ENCODE measurements at places on chromosomes 7 and 10.
A peak's percentile ranks its signal among the peaks of the same experiment; 100 is the strongest.

DNA sequence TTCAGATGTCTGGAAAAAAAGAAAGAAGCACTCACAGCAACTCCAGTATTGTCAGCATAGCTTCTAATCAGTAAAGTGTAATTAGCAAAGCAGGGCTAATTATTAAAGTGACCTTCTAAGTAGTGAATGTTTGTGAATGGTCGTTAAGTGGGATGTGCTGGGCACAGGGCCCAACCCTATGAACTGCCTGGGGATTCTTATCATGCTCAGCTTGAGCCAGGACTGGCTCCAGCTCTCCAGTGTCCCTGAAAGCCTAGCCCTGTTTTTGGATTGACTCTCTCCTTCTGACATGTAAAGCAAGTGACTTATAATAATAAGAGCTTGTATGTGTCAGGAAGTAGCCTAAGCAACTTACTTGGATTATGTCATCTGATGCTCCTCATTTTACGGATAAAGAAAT, 9.5 kb upstream of the TBX20 start:
- DNase-seq, result no peak

DNA sequence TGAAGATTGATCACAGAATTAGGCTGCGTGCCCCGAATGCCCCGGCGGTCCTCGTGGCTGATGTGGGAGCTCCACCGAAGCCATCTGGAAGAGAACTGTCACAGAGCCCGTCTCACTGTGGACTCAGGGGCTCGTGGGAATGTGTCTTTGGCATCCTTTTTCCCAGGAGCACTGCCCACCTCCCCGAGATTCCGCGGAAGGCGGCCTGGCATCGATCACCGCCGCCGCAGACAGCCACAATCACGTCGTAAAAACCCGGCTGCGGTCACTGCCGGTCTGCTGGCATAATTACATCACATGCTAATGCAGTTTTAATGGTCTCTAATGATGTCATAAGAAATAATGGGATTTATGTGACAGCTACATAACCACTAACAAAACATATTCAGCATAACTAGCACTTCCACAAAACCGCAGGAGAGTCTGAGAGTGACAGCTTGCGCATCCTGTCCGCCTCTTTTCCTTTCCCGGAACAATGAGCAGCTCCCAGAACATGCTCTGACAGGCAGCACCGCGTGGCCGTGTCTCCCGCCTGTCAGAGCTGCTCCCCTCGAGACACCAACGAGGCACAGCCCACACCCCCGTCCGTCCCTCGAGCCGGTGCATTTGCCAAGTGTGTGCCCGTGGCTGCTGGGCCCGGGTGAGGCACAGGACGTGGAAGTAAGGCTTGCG, 490.0 kb downstream of the PTPRN2 start:
- DNase-seq, result peak; percentile 14

- no peak for DNase-seq
These were observed 48.3 kb upstream of the ZMIZ2 start for GRCh38 chr7:44700322-44700721.

- DNase-seq, result no peak
These were observed 9.3 kb upstream of the MYL7 start for GRCh38 chr7:44150466-44150832.

DNA sequence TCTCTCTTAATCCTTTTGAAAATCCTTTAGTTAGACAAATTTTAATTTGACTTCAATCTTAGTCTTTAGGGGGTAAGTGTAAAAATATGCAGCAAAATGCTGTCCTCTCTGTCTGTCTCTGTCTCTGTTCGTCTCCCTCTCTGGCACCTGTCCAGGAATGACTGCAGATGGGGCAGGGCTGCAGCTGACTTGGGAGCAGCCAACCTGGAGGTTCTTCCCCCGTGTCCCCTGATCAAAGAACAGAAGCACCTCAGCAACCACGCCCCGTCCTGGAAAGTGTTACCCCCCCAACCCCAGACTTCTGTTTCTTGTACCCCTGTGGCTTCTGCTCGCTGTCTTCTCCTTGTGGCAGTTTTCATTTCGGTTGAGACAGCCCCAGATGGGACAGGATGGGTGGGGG, 141.6 kb upstream of the NPS start:
- DNase-seq, result no peak

- no peak for DNase-seq
These were observed 103.7 kb downstream of the PLXNA4 start for GRCh38 chr7:132472463-132473120.

DNA sequence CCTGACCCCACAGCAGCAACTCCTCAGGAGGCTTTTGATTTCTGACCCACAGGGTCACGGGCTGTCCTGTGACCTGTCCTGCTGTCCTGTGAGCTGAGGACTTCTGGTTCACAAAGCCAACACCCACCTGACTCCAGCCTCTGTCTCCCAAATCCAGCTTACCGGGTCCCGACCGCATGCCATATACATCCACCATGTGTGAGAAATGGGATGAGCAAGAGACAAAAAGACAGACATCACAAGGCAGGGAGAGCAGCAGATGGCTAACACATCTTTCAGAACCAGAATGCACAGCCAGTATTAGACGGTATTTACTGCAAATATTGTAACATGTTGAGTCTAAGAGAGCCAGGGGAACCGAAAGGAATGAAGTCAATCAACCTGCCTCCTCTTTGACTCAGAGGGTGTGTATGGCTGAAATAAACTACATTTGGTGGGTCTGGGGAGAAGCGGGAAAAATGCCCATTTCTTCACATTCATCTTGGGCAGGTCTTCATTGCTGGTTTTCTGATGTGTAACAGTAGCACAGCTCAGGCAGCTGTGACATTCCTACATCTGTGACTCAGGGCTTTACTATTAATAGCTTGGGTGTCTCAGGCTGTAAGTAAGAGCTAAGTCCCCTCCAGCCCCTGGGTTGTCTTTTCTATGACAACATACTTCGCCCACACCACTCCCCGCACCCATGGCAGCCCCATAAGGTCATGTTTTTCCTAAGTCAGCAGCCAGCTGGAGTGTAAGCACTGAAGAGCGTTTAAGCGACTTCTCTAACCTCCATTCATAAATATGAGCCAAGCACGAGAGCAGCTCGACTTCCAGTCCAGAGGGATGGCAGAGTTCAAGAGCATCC, 25.0 kb downstream of the ABLIM1 start:
- no peak for DNase-seq

DNA sequence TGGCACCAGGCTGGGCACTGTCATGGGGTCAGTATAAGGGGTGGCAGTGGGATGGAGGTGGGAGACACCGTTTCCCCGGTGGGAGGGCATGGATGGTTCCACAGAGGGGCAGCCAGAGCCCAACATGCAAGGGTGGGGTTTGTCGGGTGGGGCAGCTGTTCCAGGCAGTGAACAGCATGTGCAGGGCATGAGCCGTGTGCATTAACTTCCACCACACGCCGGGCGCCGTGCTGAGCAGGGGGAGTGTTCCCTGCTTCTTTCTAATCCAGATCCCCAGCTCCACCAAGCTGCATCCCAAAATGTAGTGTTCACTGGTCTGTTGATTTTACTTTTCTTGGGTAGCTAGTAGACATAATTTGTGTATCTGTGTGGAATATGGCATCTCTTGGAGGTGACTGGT, 29.3 kb downstream of the ADRA2A start:
- no peak for DNase-seq

DNA sequence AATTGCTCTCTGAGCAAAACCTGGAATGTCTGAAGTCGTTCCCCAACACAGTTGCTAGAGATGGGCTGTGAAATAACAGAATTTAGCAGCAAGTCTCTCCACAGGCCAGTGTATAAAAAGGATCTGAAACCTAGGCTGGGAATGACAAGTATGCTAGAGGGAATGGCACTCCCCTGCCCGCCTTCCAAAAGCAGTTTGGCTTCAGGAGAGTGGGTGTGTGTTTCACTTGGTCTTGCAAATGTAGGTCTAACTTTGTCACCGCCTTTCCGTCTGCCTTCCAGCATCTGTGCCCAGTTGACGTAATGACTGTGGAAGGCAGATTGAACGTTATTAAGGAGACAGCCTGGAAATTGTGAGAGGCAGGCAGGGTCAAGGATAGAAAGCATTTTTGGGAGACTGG, 18.0 kb upstream of the MTURN start:
- DNase-seq, result no peak

- no peak for DNase-seq
These were observed 10.3 kb downstream of the PKD1L1 start for GRCh38 chr7:47937711-47938573.

GRCh38 chr7:157113607-157114006, 25.1 kb upstream of the UBE3C start:
- DNase-seq, result no peak

- DNase-seq, result peak; percentile 12
These were observed 11.0 kb upstream of the DNTT start for GRCh38 chr10:96292971-96293920.

- DNase-seq, result no peak
These were observed 49.4 kb downstream of the MRPL32 start for GRCh38 chr7:42981601-42982000.

GRCh38 chr7:135100856-135101255, 47.0 kb upstream of the TMEM140 start:
- DNase-seq, result no peak

GRCh38 chr7:120994512-120995410, 6.2 kb downstream of the CPED1 start:
- DNase-seq, result no peak

DNA sequence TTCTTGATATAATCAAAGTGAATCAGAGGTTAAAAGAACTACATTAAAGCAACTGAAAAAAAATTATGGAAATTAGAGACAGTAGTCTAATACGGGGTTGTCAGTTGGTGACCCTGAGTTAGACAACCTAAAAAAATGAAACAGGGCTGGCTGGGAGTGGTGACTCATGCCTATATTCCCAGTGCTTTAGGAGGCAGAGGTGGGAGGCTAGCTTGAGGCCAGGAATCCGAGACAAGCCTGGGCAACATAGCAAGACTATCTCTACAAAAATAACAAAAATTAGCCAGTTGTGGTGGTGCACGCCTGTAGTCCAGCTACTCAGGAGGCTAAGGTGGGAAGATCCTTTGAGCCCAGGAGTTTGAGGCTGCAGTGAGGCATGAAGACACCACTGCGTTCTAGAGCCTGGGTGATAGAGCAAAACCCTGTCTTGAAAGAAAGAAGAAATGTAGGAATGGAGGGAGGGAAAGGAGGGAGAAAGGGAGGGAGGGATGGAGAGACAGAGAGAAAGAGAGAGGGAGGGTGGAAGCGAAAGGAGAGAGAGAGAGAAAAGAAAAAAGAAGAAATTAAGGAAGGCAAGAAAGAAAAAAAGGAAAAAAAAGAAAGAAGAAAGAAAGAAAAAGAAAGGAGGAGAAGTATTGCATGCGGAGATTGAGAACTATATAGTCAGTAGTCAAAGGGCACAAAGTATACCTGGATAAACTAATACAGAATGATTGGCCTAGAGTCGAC, 166.1 kb downstream of the TPST1 start:
- no peak for DNase-seq

GRCh38 chr7:151095828-151096475, 9.7 kb downstream of the AGAP3 start:
- DNase-seq, result no peak

DNA sequence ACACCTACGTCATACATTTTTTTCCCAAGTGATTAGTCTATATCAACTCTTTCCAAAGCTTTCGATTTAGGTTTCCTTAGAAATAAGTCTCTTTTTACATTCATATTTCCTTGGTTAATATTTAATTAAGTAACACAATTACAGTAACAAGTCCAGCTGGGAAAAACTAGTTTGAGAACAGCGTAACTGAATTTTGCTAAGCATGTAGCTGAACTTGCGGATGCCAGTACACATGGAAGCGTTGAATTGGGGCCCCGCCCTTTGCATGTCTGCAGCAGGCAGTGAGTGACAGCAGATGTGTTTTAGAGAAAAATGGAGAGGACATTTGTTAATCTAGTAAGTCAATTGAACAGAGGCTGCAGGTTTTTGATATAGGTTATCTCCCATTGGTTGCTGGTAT, 72.5 kb downstream of the TAF3 start:
- no peak for DNase-seq

DNA sequence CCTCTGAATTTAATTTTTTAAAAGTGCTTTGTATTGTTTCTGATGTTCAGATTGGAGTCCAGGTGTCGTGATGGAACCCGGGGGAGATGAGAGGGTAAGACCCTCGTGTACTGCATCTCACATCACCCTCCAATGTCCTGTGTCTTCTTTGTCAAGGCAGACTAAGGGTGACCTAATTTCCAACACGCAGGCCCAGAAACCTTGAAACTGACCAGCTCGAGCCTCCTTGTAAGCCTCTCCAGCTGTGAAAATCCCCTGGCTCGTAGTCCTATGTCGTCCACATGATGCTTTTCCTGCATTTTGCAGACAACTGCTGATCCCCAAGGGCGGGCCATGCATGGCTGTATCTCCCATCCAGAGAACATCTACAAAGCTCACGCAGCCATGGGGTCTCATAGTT, 220.2 kb downstream of the ARHGAP12 start:
- DNase-seq, result no peak

DNA sequence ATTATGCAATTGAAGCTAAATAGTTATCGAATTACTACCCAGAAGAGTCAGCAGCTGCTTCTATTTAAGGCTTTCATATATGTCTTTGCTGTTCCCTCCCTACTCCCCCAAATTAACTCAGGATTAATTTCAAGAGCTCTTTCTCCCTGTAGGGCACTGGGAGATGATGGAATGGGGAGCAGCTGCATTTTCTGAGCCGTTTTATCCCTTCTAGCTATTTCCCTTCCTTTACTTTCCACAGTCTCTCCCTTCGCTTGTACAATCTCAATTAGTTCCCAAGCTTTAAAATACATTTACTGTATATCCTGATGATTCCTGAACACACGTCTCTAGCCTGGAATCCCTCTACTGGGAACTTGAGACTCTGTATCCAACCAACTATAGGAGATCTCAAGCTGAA, 19.8 kb upstream of the TSPAN12 start:
- no peak for DNase-seq

- DNase-seq, result no peak
These were observed 214.9 kb upstream of the TCF7L2 start for GRCh38 chr10:112735041-112735695.

- DNase-seq, result no peak
These were observed 80.1 kb upstream of the IMMP2L start for GRCh38 chr7:111642373-111642772.

- no peak for DNase-seq
These were observed 80.0 kb downstream of the NKX6-2 start for GRCh38 chr10:132705943-132706342.

DNA sequence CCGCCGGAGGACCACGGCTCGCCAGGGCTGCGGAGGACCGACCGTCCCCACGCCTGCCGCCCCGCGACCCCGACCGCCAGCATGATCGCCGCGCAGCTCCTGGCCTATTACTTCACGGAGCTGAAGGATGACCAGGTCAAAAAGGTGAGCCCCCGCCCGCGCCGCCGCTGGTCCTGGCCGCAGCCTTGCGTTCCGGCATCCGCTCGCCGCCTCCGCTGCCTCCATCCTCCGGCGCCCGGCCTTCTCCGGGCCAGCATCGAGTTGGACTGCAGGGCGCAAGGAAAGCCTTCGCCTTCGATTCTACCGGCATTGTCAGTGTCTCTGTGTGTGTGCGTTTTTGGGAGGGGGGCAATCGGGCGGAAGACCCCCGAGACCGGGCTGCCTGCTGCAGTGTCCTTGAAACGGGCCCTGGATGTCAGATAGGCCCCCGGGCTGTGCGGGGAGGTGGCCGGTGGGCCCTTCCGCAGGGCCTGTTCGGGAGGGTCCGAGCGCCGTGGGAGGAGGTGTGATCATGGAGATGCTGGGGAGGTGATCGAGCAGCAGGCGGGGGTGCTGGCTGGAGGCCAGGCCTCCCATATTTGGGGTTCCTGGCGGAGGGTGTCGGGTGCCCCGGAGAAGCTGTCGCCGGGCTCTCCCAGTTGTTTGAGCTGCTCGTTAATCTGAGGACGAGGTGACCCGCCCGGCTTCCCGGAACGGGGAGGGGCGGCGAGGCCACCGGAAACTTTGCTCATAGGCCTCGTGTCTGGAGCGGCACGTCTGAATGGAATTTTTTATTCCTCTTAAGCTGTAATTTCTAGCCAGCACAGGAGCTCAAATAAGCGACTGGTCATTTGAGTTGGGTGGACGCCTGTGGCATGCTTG, 40.8 kb downstream of the HK1 start:
- peak; percentile 37 for DNase-seq
